ENCODE measurements at places on chromosomes 3 and 15.

GRCh38 chr15:67403428-67404154 lies 117.3 kb upstream of the C15orf61 start:
- DNase-seq: no peak

DNA sequence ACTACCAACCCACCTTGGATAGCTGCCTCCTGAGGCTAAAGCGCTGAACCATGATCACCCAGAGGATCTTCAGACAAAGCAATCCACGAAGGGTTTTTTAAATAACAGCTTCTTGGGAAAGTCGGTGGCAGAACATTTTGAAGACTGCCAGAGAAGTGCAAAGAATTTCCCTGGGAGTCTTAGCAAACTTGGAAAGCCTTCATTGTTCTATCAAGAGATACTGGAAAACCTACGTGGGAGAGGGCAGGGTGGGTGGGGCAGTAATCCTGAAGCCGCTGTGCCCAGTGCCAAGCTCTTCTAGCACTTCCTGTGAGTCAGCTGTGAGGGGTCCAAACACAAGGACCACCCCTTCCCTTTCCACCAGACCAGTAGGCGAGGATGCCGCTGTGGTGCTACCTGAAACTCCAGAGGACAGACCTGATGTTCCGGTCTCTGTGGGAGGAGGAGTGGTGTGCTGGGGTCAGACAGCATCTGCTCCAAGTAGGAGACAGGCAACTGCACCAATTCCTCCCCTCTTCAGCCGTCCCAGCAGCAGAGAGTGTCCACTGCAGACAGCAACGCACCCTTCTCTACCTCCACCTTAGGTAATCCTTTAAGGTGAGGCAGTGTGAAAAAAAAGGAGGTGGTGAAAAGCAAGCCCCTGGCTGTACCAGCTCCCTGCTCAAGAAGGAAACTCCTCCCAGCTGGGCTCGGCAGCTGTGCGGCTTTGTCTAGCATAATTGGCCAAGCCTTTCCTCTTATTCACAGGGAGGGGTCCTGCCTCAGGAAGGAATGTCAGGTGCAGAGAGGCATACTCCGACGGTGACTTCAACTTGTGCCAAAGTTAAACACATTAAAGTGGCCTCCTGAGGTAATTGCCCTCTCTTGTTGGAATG lies 99.0 kb downstream of the TMCC1 start:
- peak; percentile 51 for DNase-seq

DNA sequence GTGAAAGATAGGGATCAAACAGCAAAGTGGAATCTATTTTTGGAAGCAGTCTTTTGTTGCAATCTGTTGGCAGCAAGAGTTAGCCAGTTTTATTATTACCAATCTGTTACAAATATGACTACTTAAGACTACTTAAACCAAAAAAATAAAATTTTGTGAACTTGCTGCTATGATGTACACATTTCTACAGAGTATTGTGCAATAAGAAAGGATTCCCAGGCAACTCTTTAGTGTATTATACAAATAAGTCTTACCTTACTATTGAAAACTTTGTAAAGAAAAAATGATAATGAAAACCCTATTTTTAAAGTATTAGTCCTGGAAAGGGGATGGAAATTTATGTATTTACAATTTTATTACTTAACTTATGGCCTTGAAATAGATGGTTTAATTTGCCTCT lies 44.7 kb downstream of the CADM2 start:
- no peak for DNase-seq

- DNase-seq: no peak
Observed at GRCh38 chr15:65034719-65035118, 5.3 kb upstream of the MTFMT start.

- DNase-seq: no peak
Observed at GRCh38 chr3:87468938-87469337, 192.6 kb upstream of the POU1F1 start.

DNA sequence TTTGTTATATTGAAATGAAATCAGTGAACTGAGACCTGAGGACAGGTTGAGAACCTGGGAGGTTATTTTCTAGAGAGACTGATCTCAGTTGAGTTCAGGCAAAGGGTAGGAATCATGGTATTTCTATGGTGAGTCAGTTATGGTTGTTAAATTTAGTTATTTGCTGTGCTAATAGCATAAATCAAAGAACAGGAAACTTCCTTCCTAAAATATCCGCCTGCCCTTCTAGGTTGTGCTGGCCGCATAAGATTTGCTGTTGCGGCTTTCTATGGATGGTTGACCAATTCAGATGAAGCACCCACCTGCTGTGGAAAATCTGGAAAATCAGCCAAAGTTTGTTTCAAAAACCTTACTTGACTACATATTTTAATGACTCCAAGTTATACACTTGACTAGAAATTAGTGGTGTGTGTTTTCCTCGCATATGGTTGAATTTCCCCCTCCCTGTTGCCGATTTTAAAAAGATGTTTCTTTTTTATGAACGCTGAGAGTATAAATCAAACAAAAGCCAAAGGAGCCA lies 52.6 kb downstream of the PLCL2 start:
- DNase-seq: no peak

GRCh38 chr3:5055357-5056110 lies 66.6 kb upstream of the ARL8B start:
- DNase-seq: no peak

DNA sequence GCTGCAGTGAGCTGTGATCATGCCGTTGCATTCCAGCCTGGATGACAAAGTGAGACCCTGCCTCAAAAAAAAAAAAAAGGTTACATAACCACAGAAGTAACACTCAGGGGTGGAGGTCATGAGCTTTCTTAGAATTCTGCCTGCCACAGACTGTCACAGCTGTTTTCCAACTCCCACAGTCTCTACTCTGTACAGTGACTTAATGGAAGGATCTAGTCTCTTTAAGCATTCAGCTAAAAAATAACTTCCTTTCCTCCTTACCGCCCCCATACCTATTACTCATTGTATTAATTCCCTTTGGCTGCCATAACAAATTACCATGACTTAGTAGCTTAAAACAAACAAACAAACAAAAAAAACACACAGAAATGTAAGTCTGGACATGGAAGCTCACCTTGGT lies 99.6 kb upstream of the UBE2E1 start:
- no peak for DNase-seq
